ENCODE measurements at places on chromosomes 2 and 18.

- DNase-seq: no peak
These were observed 1.6 kb downstream of the DGKD start for GRCh38 chr2:233355916-233356315.

DNA sequence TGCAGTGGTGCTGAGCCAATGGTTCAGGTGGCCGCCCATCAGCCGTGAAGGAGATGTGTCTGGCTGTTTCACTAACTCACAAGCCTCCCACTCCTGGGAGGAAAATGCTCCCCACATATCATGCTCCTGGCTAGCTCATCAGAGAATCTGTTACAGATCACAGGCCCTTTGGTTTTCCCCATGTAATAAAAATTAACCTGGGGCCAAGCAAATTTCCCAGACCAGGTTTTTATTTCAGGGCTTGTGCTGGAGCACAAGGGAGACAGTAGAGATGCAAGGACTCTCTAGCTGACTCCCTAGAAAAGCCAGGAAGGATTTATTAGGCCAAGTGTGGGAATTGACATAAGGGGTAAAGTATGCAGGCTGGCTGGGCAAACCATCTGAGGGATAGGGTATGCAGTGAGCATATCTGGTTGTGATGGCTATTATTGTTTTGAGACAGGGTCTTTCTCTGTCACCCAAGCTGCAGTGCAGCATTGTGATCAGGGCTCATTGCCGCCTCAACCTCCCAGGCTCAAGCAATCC is 40.6 kb upstream of the CCBE1 start:
- DNase-seq: no peak

DNA sequence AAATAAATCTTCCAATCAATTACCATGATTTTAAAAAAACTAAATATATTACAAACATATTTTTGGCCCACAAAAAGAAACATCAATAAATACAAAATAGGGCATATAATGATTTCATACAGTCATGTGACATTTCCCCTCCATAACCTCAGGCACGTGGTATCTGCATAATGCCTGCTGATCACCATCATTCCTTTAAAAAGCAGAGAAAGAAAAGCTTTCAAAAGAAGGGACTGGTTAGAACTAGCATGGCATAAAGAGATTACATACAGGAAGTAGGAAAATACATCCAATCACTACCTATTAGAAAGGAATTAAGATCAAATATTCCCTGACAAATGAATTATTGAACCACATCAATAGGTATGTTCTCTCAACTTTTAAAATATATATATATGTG is 83.5 kb downstream of the INO80D start:
- no peak for DNase-seq

GRCh38 chr2:85319796-85320195 is 8.0 kb downstream of the TGOLN2 start:
- no peak for DNase-seq

GRCh38 chr2:139411236-139411635 is 631.0 kb upstream of the NXPH2 start:
- DNase-seq: no peak

GRCh38 chr2:70103531-70104061 is 16.3 kb downstream of the PCBP1 start:
- DNase-seq: no peak

GRCh38 chr18:11274144-11274794 is 124.9 kb upstream of the PIEZO2 start:
- DNase-seq: no peak

- no peak for DNase-seq
These were observed 93.7 kb upstream of the MCFD2 start for GRCh38 chr2:47009253-47009767.

DNA sequence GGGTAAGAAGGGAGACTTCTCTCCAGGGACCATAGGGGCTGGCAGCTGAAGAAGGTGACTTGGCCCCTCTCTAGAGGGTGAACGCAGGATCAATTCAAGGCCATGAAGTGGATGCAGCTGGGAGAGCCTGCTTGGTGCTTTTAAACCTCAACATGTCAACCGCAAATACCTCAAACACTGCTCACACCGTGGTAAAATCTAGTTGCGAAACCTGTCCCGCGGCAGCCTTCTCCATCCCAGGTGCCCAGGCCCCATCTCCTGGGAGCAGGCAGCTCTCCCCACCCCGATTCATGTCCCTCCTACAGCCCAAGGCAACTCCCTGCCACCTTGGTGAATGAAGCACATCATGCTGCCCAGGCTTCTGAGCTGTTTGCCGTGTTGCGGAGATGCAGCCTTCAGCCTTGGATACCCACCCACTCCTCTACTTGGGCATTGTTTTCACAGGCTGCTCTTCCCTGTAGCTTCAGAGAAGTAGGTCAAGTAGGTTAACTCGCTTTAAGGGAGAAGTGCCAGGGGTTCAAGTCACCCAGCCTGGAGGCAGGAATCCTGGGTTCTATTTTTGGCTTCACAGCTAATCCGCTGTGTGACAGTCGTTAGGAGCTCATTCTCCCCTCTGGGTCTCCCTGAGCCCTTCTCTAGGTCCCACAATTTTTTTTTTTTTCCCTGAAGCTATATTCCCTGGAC is 6.2 kb upstream of the EFR3B start:
- no peak for DNase-seq

DNA sequence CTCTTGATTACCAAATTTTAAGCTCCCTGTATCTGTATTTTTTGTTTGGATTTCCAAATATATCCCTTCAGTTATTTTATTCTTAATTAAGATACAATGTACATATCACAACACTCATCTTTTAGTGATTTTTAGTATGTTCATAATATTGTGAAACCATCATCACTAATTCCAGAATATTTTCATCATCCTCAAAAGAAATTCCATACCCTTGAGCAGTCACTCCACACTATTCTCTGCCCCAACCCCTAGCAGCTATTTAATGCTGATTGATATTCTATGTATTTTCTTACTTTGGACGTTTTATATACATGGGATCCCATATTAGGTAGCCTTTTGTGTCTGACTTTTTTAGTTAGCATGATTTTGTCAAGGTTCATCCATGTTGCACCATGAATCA is 127.4 kb upstream of the SLC8A1 start:
- no peak for DNase-seq

DNA sequence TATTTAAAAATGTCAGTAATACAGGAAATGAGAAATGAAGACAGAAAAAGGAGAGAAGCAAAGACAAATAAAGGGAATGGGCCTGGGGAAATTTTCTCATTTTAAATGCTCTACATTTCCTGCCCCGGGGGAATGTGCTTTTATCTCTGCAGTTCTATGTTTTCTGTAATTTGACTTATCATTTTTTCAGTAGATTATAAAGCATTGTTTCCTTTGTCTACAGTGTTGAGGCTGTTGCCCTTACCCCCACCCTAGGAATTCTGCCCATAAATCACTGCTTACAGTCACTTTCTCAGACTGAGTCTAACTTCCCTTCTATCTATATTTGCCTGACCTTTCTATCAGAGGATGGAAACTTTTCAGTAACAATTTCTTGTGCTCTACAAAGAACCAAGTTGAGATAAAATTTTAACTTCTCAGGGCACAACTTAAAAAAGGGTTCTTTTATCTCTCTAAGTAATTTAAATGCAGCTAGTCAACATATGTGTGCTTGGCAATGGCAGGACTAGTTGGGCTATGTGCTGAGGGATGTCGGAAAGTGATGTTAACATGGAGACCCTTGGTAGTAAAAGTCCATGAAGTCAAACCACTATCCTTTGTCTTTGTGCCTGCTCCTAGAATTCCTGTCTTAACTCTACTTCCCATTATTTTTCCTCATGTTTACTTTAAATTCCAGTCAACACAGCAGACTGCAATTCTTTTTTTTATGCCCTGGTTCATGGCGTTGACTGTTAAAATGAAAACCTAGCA is 146.5 kb upstream of the MMADHC start:
- DNase-seq: no peak

- no peak for DNase-seq
These were observed 665.1 kb upstream of the ZEB2 start for GRCh38 chr2:145184741-145185651.

- no peak for DNase-seq
These were observed 166.9 kb downstream of the MYCN start for GRCh38 chr2:16107246-16107645.

DNA sequence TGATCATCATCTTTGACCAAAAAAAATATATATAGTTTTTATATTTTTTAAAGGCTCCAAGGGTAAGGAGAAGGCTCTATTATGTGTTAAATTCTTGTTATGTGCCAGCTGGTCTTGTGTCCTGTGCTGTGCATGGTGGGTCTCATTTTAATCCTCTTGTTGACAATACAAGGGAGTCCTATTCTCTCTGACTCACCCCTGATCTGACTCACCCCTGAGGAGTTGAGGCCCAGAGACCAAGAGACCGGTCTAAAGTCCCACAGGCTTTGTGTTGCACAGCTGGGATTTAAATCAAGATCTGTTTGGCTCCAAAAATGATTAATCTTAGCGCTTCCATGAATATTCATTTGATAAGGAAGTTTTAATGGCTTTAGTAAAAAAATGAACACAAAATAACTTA is 25.7 kb downstream of the MC2R start:
- DNase-seq: no peak

GRCh38 chr2:128533101-128533500 is 214.4 kb upstream of the HS6ST1 start:
- no peak for DNase-seq

DNA sequence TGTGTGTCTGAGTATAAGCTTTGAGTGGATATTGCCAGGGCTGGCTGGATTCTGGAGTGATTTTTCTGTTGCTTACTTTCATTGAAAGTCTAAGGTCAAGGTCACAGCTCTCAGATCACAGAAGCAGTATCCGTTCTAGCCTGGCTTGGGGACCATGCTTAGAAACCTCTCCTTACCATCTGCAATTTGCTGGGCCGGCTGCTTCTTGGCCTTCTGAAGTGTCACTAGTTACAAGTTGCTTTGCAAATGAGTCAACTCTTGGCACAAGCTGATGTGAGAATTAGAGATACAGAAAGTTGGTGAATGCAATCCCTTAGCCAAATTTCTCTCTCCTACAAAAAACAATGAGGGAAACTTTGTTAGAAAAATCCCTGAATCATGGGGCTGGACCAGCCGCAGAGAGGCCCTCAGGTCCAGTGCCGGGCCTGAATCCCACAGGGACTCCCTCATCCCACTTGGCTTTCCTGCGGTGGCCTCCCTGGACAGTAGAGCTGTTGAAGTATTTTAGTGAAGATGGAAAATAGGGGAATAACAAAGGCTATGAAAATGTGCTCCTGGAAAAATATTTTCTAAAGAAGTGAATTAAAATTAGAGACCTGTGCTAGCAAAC is 92.7 kb upstream of the CNGA3 start:
- DNase-seq: no peak

- DNase-seq: no peak
These were observed 23.5 kb downstream of the IGFBP5 start for GRCh38 chr2:216671791-216672343.

- peak; percentile 50 for DNase-seq
These were observed 152.3 kb downstream of the MEIS1 start for GRCh38 chr2:66587216-66587615.

DNA sequence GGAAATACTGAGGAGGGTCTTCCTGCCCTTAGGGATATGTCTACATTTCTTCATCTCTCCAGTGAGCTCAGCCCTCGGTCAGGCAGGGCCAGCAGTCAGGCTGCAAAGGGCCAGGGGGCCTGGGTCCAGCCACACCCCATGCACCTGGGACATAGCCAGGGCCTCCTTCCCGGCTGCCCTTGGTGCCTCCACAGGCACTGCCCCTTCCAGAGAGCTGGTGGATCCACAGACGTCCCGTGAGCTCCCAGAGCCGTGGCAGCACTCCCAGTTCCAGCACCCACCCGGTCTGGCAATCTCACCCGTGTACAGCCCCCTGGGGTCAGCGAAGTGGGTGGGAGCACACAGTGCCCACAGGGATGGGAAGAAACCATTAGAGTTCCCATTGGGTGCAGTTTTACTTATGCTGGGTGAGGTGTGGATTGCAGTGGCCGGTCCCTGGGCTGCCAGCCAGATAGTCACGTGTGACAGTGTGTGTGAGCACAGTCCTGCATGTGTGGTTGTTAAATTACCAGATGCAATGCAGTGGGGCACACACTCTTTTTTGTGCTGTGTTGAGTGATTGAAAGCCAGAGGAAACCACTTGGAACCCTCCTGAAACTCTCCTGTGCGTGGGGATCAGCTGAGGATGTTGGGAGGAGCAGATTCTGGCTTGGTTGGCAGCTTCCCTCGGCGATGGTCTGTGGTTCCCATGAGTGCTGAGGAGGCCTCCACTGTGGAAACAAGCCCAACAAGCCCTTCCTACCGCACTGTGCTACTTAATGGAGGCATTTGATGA is 131.0 kb downstream of the SNTG2 start:
- no peak for DNase-seq

DNA sequence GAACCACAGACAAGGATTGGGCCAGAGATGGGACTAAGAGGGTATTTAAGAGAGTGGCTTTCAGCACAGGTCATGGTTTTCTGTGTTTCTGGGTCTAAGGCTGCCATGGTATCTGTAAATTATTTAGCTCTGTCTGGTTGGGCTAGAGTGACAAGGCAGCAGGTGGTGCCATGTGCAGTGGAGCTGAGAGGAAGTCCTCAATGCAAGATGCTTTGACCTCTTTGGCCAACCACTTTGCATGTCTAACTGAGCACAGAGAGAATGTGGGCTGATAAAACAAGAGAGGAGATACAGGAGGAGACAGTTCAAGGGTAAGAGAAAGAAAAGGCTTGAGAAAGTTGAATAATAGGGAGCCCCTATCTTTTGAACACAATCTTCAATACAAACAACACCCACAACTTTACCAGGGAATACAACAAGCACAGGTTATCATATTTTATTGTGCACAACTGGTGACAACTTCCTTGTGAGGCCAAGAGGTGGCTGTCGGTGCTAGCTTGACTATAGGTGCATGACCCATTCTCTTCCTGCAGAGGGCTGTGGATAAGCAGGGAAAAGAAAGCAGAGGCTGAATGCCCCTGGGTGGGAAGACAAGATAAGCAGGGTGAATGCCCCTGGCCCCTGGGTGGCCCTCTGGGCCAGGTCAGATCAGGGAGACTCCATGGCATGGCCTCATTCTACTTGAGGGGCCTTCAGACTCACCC is 12.3 kb downstream of the FLACC1 start:
- DNase-seq: no peak

DNA sequence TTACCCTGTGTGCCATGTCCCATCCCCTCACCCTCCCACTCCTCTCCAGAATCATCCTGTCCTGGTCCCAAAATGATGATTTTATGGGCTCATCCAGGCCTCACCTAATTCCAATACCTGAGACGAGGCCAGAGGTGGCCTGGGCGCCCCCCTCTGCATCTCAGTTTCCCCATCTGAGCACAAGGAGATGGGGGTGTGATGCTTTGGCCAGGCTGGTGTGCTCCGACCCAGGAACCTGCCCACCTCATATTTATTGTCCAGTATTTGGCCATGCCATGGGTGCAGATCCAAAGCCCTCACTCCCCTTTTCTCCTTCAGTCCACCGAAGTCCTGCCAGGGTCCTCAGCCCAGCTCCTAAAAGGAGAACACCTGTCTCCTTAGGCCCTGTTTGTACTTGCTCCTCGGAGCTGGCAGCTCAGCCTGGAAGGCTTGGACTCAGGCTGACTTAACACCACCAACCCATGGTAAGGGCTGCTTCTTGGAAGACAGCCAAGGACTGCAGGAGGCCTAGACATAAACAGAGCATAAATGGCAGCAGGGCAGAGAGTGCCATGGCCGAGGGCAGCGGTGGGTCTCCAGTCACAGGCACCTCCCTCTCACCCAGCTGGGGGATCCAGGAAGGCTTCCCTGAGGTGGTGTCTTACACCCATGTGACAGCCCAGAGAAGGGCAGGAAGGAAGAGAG is 3.6 kb downstream of the TEX51 start:
- no peak for DNase-seq

- DNase-seq: no peak
These were observed 131.5 kb downstream of the TMEM17 start for GRCh38 chr2:62374301-62375112.

- DNase-seq: no peak
These were observed 95.8 kb upstream of the DAPL1 start for GRCh38 chr2:158699323-158699722.

GRCh38 chr2:74041182-74041581 is 56.5 kb downstream of the TET3 start:
- no peak for DNase-seq
